ENCODE measurements at places on chromosomes 16 and 17.

- no peak for DNase-seq
These were observed 54.2 kb upstream of the PMFBP1 start for GRCh38 chr16:72226136-72226535.

DNA sequence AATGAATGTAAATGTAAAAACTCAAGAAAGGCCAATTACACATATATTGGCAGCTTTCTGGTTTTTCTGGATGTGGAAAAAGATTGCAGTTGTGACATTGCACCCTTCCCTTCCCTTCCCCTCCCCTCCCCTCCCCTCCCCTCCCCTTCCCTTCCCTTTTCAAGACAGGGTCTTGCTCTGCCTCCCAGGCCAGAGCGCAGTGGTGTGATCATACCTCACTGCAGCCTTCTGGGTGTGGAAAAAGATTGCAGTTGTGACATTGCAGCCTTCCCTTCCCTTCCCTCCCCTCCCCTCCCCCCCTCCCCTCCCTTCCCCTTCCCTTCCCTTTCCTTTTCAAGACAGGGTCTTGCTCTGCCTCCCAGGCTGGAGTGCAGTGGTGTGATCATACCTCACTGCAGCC, 41.7 kb downstream of the PIK3R5 start:
- no peak for DNase-seq

- DNase-seq: no peak
These were observed 24.4 kb upstream of the CRYM start for GRCh38 chr16:21302454-21302853.

GRCh38 chr16:67142342-67142741, 8.5 kb downstream of the B3GNT9 start:
- DNase-seq: no peak

DNA sequence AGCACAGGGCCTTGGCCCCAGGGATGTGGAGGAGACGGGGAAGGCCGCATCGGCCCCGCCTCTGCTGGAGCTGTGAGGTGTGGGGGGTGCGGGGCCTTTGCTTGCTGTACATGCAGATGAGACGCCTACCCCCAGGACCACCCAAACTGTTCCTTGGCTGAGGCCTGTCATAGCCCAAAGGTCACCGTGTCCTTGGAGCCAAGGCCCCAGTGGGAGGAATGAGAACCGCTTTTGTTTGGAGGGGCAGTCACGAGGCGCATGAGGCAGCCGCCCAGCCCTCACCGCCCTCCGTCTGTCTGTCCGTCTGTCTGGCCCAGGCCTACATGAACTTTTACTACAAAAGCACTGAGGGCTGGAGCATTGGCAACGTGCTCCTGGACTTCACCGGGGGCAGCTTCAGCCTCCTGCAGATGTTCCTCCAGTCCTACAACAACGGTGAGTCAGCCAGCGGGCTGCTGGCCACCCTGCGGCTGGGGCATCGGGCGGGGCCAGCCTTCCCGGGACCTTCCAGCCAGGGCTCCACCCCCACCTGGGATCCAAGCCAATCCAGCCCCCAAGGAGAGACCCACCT, 8.8 kb downstream of the TAX1BP3 start:
- DNase-seq: no peak

GRCh38 chr17:79845601-79845949, 6.3 kb upstream of the CBX4 start:
- no peak for DNase-seq

GRCh38 chr17:63379636-63380035, 66.5 kb downstream of the CYB561 start:
- DNase-seq: no peak

GRCh38 chr17:57945996-57946797, 9.0 kb downstream of the CUEDC1 start:
- no peak for DNase-seq

- DNase-seq: no peak
These were observed 5.3 kb upstream of the MFAP4 start for GRCh38 chr17:19392303-19392702.

DNA sequence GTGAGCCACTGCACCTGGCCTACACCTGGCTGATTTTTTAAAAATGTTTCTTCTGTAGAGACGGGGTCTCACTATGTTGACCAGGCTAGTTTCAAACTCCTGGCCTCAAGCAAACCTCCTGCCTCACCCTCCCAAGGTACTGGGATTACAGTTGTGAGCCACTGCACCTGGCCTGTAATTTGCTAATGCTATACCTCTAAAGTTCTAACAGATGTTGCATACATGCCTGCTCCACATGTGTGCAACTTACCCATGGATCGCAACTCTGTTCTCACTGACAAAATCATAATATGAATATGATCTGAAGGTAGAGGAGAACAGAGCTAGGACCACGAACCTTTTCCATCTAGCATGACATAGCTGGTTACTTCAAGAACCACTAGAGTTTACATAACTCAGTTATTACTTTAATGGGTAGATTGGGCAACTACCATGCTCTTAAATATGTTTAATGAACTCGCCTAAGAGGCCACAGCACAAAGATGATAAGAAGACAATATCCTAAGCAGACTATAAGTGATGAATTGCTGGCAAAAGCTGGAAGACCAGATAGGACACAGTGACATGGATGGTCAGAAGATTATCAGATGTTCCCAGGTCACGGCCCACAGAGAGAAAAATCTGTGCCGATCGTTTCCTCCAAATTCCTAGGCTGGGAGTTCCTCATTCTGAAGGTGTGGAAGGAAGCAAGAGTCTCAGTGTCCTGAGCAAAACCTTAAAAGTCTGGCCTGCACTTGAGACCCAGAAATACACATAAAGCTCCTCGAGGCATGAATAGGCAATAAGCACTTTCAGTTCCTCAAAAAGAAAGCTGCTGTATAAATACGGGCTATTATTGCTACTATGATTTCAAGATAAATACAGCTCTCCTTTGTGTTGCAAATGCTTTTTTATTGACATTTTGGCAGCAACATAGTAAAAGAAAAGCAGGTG, 53.6 kb upstream of the ICAM2 start:
- DNase-seq: no peak

DNA sequence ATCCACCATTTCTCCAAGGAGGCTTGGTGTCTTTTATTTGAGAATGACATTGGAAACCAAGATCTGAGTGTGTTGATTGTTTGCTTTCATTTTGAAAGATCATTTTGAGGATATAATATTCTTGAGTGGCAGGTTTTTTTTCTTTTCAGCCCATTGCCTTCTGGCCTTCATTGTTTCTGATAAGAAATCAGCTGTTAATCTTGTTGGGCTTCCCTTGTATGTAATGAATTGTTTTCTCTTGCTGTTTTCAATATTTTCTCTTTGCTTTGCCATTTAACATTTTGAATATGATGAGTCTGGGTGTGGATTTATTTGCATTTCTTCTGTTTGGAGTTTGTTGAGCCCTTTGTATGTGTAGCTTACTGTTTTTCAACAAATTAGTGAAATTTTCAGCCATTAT, 22.0 kb downstream of the PRSS54 start:
- no peak for DNase-seq

DNA sequence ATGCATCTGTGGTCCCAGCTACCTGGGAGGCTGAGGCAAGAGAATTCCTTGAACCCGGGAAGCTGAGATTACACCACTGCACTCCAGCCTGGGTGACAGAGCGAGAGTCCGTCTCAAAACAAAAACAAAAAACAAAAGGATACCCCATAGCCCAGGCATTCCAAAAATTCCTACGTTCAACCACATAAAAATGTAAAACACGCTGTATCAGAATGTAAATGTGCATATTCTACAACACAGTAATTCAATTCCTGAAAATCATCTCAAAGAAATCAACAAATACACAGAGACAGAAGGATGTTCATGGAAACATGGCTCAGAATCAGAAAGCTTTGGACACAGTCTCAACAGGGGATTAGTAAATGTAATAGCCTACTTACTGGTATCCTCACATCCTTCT, 33.0 kb downstream of the COG7 start:
- no peak for DNase-seq

- DNase-seq: no peak
These were observed 16.0 kb downstream of the CSNK1D start for GRCh38 chr17:82257473-82257872.

DNA sequence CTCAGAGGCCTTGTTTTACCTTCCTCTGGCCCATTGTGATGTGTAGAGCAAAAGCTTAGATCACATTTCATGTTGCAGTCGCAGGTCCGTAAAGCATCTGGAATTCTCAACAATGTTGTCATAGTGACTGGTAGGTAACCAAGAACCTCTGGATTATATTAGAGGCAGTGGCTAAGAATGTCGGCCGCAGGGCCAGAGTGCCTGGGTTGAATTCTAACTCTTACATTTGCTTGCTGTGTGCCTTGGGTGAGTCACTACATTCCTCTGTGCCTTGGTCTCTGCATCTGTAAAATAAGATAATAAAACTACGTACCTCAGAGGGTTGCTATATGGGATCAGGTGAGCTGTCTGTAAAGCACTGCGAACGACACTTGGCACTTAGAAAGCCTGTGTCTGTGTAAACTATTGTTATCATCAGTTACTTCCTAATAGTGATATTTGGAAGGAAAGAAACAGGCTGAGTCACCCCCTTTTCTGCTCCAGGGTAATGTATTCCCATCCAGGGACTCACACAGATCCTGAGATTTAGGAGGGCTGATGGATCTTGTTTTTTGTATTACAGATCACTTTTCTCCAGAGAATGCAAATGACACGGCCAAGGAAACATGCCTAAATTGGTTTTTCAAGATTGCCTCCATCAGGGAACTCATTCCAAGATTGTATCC, 52.2 kb downstream of the VPS35L start:
- no peak for DNase-seq

DNA sequence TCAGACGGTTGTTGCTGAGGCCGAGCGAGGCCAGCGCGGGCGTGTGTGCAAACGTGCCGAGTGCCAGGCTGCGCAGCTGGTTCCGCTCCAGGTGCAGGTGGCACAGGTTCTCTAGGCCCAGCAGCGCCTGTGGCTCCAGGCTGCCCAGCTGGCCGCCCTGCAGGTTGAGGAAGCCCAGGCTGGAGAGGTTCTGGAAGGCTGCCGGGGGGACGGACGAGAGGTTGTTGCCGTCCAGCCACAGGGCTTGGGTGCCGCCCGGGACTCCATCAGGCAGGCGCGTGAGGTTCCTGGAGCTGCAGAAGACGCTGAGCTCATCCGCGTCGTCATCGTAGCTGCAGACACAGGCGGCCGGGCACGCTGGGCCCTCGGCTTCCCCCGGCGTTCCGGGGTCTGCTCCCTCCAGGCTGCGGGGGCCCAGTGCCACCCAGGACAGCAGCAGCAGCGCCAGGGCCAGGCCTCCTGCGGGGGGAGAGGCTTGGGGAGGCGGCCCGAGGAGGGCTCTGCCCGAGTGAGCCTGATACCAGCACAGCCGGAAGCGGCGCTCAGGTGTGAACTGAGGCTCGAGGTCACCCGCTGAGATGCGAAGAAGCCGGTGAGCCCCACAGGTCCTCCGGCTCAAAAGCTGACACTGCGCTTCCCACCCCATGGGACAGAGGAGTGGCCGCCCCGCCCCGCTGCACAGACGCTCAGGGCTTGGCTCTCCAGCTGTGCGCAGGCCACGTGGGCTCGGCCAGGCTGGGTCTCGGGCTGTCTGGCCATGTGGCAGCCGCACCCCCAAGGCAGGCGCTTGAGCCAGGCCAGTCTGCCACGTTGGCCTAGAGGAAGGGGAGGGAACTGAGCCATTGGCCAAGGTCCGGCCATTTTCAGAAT, 1.3 kb downstream of the IGFALS start:
- DNase-seq: no peak

DNA sequence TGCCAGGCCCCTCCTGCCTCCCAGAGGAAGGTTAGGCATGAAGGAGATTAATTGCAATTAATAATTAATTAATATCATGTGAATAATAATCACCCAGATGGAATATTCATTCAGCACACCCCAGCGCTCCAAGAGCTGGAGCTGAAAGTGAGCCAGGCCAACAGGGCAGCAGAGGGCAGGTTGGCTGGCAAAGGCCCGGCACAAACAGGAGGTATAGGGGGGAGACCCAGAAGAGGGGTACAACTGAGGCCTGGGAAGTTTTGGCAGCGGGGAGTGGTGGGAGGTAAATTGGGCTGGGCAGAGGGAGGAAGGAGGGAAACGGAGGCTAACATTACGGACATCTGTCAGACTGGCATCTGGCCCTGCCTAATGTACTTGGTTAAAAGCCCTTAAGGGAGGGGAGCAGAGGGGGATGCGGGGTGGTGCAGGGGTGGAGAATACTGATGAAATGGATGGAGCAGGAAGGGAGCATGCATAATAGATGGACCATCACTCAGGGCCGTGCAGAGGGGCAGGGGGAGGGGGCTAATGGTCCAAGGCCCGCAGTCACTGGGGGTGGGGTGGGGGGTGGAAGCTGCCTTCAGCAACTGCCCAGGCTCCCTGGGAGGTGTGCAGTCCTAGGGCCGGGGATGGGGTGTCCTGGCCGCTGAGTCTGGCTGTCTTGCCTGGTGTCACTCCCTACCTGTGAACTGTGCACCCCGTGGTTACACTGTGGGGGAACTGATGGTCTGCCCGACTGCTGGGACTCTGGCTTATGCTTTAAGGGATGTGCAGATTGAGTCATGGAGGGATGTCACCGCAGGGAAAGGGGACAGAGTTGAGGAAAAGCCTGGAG, 1.9 kb downstream of the ADAM11 start:
- DNase-seq: no peak

DNA sequence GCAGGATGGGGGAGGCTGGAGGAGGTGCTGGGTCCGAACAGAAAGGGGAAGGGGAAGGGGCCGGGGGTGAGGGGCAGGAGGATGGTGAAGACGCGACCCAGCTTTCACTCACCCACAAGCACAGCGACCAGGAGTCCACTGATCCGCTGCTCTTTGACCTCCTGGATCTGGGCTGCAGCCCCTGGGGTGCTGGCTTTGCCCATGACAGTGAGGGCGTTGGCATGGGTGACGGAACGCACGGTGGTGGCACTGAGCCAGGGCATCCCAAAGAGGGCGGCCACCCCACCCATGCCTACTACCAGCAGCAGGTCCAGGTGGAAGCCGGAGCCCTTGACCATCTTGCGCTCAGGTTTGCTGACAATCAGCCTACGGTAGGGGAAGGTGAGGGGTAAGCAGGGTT, 14.9 kb downstream of the SLC4A1 start:
- no peak for DNase-seq

- no peak for DNase-seq
These were observed 37.5 kb upstream of the SSTR5 start for GRCh38 chr16:1035066-1035415.

DNA sequence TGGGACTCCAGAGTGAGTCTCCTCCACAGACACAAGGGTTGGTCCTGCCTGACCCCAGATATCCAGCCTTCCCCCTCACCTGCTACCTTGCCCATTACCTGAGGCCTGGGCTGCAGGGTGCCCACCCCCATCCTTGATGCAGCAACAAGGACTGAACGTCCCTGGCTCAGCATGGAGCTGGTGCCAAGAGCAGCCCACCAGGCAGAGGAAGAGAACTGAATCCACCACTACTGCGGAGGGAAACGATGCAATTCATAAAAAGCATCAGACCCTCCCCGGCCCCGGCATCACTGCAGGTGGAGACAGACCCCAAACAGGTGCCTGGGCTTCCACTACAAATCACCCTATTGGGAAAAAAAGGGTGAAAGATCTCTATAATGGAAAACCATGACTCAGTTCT, 131.0 kb upstream of the TNRC6C start:
- no peak for DNase-seq

- peak; percentile 34 for DNase-seq
These were observed 29.4 kb downstream of the COG7 start for GRCh38 chr16:23423496-23424049.

- DNase-seq: no peak
These were observed 4.2 kb downstream of the CYTH1 start for GRCh38 chr17:78777881-78778280.

Data from T47D (cell line).